ENCODE measurements at places on chromosomes 7 and 10.

DNA sequence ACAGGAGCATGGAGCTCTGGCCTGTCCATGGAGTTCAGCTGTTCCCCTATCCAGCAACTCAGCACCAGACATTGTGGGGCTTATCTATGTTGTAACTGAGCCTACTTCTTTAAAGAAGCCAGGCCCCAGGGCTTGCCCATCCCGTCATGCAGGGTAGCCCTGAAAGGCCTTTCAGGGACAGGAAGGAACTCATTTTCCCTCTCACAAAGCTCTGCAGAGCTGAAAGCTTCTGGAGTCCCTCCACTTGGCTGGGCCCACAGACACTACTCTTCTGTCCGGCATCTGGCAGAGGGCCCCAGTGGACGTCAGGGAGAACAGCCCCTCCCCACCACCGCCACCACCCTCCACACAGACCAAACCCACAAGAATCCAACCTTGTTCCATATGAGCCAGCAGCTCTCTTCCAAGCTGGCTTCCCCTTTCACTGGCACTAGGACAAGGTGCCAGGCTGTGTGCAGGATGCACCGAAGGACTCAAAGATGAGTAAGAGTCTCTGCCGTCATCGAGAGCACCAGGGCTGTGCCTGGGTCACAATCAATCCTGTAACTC lies 33.1 kb downstream of the DENND2A start:
- peak; percentile 74 for DNase-seq

DNA sequence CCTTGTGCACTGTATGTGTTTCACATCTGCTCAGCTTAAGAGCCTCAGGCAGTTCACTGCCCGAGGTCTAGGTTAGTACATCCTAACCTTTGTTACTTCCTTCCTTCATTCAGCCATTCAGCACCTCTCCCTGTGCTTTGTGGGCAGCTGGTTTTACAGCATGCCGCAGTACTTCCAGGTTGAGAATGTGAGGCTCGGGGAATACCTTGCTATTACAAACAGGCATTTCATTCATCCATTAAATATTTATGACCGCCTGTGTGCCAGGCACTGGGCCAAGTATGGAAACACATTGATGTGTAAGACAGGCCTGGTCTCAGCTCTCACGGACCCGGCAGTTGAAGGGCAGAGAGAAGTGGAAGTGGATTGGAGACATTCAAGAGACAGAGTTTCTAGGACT lies 82.4 kb downstream of the SHH start:
- DNase-seq = no peak

GRCh38 chr7:93471456-93471855 lies 103.1 kb downstream of the CALCR start:
- DNase-seq = no peak

DNA sequence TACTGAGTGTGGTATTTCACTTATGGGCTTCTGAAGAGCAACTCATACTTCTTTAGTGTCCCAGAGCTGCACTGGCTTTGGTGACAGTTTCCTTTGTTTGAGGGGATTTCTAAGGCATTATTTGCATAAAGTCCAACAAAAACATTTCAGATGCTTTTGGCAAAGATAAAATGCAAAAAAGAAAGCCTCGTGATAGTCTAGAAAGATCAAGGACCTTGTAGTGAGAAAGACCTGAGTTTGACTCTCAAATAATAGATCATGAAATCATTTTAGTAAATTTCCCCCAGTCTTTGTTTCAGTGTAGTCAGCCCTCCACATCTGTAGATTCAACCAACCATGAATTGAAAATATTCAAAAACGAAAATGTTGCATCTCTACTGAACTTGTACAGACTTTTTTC lies 107.4 kb downstream of the EEPD1 start:
- DNase-seq = no peak

DNA sequence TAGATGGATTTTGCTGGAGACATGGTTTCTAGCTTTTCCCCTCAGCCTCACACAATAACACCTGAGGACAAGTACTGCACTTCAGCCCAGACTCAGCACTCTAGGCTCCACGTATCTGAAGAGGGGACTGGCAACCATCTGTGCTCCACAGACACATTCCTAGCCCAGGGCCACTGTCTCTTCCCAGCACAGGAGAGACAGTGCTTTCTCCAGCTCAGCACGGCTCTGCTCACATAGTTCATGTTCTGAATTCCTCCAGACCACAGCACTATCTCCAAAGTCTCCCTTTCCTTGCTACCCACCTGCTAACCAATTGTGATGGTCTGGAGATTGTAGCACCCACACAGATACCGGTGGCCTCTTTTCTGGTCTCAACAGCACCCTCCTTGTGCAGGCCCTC lies 114.5 kb downstream of the HTR7 start:
- no peak for DNase-seq

- DNase-seq = peak; percentile 55
These were observed 89.2 kb downstream of the DLG5 start for GRCh38 chr10:77837248-77837924.

- DNase-seq = peak; percentile 77
These were observed 921.9 kb downstream of the LRMDA start for GRCh38 chr10:76353237-76353851.

GRCh38 chr7:94301024-94301586 lies 93.6 kb upstream of the COL1A2 start:
- peak; percentile 98 for DNase-seq

- DNase-seq = no peak
These were observed 74.2 kb downstream of the TYW1B start for GRCh38 chr7:72753781-72754180.

- peak; percentile 55 for DNase-seq
These were observed 47.0 kb upstream of the ELMO1 start for GRCh38 chr7:37495574-37496184.

- no peak for DNase-seq
These were observed 48.1 kb upstream of the GLCCI1 start for GRCh38 chr7:7920481-7920880.

GRCh38 chr7:30201161-30201666 lies 66.4 kb downstream of the MTURN start:
- DNase-seq = no peak

GRCh38 chr7:47583739-47584535 lies 2.0 kb upstream of the TNS3 start:
- DNase-seq = no peak

DNA sequence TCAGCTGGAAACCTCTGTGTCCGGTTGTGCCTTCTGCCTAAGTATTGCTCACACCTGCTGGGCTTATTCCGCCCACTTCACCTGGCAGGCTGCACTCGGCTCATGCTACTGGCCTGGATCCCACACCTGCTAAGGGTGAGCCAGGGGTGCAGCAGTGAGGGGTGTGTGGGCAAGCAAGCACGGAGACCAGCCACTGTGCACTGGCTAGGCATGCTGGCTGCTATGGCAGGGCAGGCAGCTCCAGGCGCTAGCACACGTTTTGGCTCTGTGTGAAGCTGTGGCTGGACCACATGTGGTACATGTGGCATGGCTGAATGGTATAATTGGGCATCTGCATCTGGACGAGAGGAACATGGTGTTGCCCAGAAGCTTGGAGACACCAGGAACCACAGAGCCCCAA lies 940.7 kb downstream of the NRG3 start:
- no peak for DNase-seq

DNA sequence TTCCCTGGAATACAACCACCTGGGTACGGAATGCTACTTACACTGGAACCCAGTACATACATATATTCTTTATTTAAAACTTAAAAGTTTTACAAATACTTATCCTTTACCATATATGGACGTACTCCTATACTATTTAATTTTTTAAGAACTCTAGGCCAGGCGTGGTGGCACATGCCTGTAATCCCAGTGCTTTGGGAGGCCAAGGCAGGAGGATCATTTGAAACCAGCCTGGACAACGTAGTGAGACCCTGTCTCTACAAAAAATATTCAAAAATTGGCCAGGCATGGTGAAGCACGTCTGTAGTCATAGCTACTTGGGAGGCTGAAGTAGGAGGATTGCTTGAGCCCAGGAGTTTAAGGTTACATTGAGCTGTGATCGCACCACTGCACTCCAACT lies 2.0 kb downstream of the RBM28 start:
- DNase-seq = no peak

GRCh38 chr10:120262857-120263547 lies 194.0 kb upstream of the PLPP4 start:
- DNase-seq = no peak

DNA sequence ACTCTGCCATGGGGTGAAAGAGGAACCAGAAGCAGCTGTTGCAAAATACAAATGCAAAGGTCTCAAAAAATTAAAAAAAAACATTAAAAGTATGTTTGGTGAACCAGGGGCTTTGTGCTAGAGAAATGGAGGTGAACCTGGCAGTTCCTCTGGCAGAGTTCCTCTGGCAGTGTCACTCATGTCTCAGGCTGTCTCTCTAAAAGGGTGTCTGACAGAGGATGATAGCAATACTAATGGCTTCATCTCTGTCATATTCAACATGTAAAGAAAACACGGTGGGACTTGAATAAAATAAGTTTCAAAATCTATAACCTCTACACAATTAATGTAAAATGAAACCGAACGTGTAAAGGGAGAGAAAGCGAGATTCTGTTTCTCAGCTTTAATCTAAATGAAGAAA lies 375.7 kb upstream of the VWC2 start:
- no peak for DNase-seq

GRCh38 chr7:137082391-137082790 lies 213.9 kb downstream of the CHRM2 start:
- no peak for DNase-seq

DNA sequence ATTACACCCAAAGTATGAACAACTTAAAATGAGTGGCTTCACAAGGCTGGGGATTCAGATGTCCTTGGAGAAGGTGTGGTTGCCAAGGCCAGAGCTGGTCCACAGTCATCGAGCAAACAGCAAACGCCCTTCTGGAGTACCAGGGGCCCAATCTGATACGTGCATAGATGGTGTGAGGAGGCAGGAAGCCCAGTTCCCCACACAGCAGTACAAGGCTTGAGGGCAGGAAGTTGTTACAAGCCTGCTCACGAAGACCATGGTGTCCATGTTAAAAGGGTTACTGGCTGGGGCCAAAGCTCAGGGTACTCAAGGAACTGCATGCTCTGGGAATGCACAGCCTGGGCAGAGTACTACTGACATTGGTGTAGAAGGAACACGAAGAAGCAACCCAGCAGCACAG lies 4.6 kb upstream of the ANKRD26 start:
- DNase-seq = no peak

- DNase-seq = no peak
These were observed 182.1 kb downstream of the VTI1A start for GRCh38 chr10:112628951-112629609.

DNA sequence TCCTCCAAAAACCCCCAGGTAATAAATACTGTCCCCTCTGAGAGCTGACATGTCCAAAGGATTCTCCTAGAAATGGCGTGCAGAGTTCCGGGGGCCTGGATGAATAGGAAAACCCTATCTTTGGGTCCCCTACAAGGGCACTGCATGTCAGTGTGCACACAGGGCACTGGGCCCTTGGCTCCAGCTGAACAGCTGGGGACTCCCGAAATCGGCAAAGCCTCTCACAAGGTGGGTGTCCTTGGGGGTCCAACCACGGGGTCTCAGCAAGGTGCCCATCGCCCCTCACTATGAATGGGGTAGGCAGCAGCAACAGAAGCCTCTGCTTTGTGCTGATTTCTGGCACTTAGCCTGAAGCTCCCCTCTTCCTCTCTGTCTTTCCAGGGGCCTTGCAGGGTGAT lies 46.1 kb downstream of the SLIT1 start:
- DNase-seq = no peak

- peak; percentile 18 for DNase-seq
These were observed 173.6 kb downstream of the PRKCQ start for GRCh38 chr10:6406220-6407033.

DNA sequence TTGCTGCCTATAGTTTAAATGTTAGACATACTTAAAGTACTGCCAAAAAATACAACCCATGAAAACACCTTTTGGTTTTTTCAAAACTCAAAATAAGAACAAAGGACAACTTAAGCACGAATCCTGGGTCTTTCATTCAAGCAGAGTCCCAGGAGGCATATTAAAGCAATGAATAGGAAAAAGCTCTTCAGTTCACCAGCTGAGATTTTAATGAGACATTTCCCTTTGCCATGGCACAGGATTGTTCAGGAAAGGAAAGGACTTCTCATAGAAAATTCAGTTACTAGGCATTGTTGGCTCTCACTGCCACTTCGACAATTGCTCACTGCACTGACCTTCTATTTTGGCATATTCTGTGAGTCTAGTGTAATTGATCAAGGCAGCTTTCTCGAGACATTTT lies 133.5 kb upstream of the FEZF1 start:
- no peak for DNase-seq

- DNase-seq = no peak
These were observed 132.9 kb upstream of the WNT16 start for GRCh38 chr7:121195874-121196273.

DNA sequence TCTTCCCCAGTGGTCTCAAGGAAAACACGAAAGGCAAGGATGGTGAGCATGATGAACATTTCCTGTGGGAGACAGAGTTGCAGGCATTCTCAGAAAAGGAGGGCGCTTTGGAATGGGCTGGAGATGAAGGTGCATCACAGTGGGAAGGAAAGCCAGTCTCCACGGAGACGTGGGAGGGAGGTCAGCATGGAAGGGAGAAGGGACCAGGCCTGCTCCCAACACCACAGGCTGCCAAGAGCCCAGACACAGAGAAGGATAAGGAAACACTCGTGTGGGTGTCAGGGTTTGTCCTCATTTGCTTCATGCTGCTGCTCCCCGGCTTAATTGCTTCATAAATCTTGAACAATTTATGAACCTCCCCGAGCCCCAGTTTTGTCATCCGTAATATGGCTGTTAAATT lies 231.5 kb upstream of the ZNF32 start:
- no peak for DNase-seq

GRCh38 chr10:6713716-6714115 lies 133.6 kb upstream of the PRKCQ start:
- DNase-seq = no peak

- peak; percentile 52 for DNase-seq
These were observed 49.9 kb downstream of the PWWP2B start for GRCh38 chr10:132446661-132447445.

DNA sequence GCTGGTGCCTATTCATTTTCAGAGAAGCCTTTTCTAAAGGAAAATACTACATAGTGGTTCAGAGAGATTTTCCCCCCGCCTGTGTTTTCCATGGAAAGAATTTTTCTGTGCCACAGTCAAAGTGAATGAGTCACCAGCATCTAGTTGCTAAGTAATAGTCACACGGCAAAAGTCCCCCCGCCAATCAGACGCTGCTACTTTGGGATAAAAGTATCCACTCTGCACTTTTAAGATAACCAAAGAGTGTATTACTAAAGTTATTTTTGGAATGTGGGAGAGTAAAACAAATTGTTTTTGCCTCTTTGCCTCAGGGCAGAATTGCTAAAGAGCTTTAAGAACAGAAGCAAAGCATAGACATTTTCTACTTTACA lies 23.5 kb downstream of the ABLIM1 start:
- DNase-seq = peak; percentile 96

DNA sequence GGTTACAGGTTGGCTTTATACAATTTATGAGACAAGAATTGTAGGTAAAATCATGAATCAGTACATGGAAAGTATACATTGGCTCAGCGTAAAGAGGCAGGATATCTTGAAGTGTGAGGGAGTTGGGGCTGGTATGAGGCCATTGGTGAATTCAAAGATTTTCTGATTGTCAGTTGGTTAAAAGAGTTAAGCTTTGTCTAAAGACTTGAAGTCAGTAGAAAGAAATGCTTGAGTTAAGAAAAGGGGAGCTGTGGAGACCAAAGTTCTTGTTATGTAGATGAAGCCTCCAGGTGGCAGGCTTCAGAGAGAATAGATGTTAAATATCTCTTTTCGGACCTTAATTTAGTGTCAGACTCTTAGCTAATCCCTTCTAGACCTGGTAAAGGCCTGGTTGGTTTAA lies 341.0 kb downstream of the GALNT17 start:
- DNase-seq = no peak
